Activated CD4-positive, alpha-beta T cell treated with anti-CD3 and anti-CD28 coated beads, Interleukin-2, amount 50 U/mL, for 48 hours (primary cell): ENCODE measurements at places on chromosomes 12 and 14.

- no peak for DNase-seq
Observed at GRCh38 chr14:59273737-59274136, 85.3 kb downstream of the DAAM1 start.

DNA sequence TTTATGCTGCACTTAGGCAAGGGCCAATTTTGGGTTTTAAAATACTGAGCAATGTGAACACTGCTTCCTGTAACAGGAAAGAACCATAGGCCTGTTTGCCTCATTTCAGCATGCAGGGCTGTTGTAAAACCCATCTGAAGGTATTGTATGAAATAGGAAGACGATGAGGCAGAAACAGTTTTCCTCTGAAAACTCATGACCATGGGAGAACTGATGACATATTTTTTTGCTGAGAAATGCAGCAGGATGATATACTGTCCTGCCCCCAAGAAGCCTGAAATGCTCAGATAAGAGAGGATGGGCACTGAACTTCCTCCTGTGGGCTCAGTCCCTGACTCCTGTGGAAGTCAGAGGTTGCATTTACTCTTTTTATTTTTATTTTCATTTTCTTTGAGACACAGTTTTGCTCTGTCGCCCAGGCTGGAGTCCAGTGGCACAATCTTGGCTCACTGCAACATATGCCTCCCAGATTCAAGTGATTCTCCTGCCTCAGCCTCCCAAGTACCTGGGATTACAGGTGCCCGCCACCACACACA is 17.4 kb downstream of the PYGL start:
- no peak for DNase-seq

DNA sequence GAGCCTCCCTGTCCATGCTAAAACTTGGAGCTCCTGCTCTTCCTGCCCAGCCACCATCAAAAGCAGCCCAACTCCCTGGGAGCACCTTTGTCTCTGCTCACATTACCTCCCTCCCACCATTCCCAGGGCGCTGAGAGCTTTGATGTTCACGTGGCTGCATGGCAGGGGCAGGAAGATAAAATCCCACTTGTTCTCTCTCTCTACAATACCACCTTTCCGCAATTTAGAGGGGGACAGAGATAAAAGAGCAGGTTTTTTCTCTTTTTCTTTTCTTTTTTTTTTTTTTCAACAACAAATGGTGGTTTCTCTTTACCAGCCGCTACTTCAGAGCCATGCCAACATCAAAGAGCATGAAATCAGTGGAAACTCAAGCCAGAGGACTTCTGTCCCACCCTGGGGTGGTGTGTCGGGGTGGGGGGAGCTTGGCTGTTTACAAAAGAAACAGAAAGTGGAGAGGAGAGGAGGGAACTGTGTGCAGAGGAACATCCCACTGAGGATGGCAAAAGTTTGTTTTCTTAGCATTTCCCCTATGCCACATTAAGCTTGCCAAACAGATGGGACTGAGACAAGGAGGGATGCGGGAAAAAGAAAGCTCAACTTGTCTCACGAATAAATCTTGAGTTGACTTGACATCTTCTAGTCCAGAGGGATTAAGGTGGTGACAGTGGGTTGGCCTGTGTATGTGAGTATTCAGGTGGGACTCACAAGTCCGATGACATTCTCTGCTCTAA is 103.7 kb upstream of the NUDT4 start:
- DNase-seq = no peak

DNA sequence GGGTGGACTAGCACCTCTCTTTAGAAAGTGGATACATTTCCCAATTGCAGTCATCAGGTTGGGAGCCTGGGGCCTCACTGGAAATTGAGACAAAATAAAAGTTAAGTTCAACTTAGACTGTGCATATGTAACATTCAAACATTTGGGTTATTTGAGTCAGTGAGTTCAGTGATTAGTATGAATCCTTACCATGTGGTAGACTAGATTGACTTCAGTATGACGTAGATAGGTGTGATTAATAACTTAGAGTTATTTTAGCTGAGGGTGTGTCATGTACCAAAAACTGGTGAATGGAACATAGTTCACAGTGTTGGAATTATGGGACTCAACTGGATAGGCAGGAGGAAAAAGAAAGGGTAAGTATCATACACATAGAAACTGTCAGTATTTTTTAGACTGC is 8.0 kb upstream of the SSTR1 start:
- DNase-seq = no peak
